ENCODE measurements at places on chromosomes 2 and 18. TPM values are rescaled to one million over a fixed set of nuclear protein-coding genes. Genes with fewer than 3 reads are reported as not detected.

DNA sequence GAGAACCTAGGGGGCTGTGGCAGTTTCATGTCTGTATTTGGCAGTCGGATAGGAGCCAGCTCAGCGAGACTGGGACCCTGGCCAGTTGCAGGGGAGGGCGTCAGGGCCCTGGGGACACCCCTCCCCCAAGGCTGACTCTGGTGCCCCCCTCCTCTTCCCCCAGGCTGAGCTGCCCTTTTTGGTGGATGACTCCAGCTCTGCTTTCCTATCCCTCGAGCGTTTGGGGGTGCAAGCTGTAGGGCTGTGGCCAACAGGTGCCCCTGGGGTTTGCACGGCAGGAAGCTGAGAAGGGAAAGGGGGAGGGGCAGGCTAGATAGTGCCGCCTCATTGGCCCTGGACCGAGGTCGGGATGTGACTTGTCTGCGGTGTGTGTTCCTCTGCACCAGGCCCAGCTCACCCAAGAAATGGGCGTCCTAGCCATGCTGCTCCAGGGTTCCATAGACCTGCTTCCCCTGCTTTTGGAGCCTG lies 26.4 kb downstream of the SPEG start:
- DNase-seq, result no peak

GRCh38 chr2:204127238-204127637 lies 190.7 kb downstream of the ICOS start:
- no peak for DNase-seq

DNA sequence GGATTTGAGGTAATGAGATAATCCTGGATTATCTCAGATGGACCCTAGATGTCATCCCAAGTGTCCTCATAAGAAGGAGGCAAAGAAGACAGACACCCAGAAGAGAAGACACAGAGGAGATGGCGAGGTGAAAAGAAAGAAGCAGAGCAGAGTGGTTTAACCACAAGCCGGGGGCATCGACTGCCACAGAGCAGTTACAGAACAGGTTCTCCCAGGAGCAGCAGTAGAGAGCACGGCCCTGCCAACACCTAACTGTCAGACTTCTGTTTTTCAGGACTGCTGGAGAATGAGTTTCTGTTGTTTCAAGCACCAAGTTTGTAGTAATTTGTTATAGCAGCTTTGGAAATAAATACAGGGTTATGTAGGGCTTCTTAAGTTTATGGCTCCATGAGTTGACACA lies 437.0 kb downstream of the THSD7B start:
- DNase-seq, result peak; percentile 53

DNA sequence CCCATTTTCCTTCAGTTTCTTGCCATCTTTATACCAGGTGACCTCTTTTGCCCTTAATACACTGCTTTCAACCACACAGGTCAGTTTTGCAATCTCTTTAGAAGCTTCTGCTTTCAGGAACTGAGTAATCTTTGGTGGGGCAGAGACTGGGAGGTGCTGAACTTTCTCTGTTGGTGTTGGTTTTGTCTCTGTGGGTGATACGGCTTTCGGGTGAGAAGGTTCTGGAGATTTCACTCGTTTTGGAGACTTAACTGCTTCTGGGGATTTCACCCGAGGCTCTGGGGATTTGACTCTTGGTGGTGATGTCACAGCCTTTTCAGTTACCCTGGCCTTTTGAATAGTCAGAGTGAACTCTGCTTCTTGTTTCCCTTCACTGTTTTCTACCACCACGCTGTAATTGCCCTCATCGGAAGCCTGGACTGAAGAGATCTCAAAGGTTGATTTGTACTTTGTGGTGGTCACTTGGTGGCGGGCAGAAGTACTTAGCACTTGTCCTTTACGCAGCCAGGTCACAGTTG lies 50.4 kb downstream of the PLEKHA3 start:
- no peak for DNase-seq

DNA sequence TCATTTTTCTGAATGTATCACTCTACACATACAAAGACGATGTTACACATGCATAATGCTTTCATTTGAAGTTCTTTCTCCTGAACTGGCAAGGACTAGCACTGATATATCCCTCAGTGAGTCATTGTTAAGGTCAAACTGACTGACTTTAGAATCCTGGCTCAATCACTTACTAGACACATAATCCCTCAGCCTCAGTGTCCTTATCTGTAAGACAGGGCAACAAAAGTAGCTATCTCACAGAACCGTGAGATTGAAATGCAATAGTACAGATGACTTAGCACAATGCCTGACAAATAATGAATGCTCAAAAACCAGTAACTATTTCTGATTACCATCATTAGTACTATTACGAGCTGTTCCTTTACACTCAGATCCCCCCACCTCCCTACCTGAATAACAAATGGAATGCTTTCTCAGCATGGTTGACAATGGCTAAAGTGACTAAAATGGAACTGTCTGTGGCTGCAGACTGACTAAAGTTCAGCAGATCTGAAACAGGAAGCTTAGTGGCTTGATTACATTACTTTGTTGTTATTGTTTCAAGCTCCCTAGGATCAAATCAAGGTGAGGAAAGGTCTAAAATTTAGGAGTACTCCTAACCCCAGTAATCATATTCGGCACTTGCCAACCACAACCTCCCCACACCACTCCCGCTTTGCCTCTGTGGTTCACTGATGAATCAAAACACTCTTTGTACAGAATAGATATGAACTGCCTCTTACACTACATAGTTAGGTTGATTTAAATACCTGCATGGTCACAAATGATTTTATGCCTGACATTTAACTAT lies 35.8 kb upstream of the CACNB4 start:
- DNase-seq, result no peak

GRCh38 chr18:1408376-1408775 lies 503.7 kb downstream of the ADCYAP1 start:
- no peak for DNase-seq

DNA sequence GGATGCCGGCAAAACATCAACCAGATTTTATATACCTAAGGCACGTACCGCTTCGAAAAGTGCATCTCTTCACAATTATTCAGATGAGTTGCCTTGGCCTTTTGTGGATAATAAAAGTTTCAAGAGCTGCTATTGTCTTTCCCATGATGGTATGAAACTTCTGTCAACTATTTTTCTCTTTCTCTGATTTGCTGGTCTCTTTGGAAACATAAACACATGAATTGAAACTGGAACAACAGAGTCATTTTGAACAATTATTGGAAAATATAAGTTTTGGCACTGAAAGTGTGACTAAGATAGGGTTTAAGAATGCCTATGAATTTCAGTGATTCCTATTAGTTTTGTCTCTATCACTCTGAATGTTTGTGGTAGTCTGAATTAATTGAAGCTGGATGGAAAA lies 109.9 kb downstream of the DPP4 start:
- no peak for DNase-seq

- DNase-seq, result no peak
Observed at GRCh38 chr2:222592176-222592575, 63.7 kb downstream of the FARSB start.

DNA sequence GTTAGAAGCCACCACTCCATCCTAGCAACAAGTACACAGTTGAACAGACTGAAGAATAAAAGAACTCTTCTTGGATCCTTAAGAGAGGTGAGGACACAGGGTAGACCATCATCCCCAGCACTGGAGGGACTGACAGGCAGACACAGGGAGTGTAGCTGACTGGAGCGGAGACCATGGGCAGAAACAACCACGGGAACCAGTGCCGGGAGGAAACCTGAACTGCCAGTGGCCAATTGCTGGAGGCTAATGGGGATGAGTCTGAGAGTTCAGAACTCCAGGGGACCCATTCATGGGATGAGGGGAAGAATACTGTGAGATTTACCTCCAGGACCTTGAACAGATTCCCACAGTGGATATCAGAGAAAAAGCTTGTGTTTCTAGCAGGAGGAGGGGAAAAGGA lies 76.8 kb downstream of the HS6ST1 start:
- DNase-seq, result no peak

DNA sequence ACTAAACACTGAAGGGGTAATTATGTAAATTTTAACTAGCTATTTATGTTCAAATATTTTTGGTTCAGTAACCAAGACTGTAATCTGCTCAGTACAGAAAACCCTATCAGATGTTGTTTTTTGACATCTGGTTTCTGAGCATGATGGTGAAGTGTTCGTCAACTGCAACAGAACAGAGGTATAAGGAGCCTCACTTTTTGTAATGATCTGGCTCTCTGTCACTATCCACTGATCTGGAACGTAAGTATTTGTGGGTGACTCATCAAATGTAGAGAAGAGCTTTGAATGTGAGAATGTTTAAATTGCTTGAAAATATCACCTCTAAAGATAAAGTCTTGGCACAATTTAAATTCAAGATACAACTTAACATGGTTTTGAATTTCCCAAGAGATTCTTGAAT lies 213.6 kb upstream of the FAM98A start:
- DNase-seq, result no peak

DNA sequence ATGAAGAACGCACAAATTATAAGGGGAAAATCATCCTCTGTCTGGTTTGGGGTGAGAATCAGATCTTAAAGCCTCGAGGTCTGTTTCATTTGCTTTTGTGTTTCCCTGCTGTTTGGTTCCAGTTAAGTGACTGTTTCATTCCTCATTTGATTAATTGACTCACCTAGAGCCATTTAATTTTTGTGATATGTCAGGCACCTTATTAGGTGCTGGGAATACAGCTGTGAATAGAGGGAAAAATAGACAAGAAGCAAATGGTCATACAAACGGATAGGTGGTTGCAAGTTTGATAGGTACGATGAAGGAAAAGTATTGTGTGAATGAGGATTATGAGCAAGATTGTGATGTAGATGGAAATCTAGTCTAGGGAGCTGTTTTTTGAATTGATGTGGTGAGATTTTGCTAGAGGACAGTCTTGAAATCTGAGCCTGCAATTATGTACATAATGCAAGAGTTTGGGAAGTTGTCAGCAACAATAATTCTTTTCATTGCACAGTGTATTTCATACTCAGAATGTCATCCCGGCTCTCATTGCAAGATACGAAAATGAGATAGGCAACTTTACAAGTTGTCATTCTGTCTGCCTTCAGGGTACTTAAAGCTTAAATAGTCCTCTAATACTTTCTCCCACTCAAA lies 2.2 kb downstream of the ACSL3 start:
- DNase-seq, result no peak

DNA sequence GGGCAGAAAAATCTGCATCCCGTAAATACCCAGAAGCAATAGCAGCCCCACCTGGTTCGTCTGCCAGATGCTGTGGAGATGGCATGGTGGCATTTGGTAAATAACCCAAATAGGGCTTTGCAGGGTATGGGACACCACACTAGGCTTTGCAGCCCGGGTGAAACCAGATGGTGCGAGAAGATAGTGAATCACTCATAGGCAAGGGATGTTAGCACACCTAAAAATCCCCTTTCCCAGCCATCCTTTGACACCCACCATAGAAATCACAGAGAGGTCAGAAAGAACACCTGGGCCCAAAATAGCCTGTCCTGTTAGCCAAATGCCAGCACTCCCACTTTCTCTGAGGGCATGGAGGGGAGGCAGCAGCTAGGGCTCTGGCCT lies 47.6 kb downstream of the BCL11A start:
- no peak for DNase-seq

GRCh38 chr18:49013961-49014604 lies 63.3 kb upstream of the SMAD7 start:
- no peak for DNase-seq

DNA sequence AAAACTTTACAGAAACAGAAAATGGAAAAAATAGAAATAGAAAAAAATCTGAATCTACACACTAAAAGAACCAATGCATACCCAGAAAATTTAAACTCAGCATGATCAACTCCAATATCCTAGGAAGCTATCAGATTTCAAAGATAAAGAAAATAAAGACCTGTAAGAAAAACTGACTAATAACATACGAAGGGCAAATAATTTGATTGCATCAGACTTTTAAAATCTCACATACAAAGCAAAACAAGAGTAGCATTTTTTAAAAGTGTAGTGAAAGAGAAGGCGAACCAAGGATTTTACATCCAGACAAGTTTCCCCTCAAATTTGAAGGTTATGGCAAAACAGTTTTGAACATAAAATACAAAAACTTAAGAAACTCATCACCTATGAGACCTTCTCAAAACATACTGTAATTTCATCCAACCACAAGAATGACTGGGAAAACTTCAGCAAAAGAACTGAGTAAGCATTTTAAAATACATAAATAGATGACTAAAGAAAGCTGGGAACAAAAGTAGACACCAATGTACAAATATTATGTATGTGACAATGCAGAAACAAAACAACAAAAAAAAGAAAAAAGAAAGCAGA lies 54.8 kb downstream of the NBAS start:
- no peak for DNase-seq

DNA sequence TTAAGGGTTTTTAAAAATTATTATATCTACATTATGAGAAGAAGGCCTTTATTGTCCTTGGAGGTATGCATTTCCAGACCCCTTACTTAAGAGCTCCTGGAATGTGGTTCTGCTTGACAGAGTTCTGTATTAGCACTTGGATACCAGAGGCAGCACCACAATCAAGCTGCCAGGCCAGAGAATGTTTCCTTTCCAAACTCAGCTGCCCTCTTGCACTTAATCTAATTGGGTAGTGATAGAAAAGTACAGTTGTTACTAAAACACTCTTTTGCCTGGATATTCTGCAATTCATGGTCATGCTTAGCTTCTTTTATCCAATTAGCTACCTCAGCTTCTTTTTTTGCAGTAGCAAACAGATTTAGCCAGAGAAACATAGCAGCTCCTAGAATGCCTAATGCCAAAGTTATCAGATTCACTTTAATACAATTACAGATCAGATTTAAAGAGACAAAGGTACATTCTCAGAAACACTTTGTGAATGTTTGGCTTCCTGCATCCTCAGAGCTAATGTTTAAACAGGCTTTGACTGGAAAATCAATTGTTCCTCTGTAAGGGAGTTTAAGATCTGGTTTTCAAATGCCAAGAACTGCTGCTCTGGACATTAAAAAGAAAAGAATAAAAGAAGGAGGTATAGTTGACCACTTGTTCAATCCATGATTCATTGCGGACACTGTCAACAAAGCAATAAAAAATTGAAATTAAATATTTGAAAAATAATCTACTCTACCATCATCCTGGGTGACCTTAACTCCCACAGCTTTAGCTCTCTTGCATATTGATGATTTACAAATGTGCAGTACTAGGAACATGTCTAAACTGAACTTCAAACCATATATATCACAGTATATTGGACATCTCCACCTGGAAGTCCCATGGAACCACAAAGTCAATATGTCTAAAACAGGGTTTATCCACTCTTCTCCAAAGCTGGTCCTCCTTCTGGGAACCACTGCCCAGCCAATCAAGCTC lies 12.8 kb downstream of the NOSTRIN start:
- no peak for DNase-seq

DNA sequence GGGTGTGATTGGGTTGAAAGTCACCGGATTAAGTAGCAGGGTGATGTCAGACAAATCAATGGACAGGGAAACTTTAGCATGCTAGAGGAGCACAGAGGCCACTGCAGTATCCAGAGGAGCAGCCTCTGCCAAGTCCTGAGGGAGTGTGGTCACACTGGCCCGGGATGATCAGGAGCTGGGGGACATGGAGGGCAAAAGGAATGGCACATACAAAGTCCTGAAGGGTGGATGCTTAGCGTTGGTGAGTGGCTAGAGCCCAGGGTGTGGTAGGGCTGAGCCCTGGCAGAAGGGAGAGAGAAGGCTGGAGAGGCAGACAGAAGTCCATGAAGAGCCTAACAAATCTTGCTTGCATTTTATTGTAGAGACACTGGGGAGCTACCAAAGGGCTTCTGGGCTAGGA lies 58.9 kb downstream of the RHBDD1 start:
- DNase-seq, result no peak

- no peak for DNase-seq
Observed at GRCh38 chr2:11683966-11684365, 14.0 kb upstream of the NTSR2 start.

Gene TANC1
- 58.4 TPM for total RNA-seq

Gene MREG
- total RNA-seq, result 3.8 TPM

Gene ME2
- total RNA-seq, result 33.4 TPM

Gene NT5DC4
- not detected for total RNA-seq

Gene POTEI
- not detected for total RNA-seq

Gene CYRIA
- total RNA-seq, result 18.7 TPM

Gene NBAS
- total RNA-seq, result 59.1 TPM

Gene MC2R
- not detected for total RNA-seq

Data from breast epithelium (tissue), 4 donors.